Activated B cell treated with CpG ODN at 0.5 μM for 24 hours (primary cell): ENCODE measurements at places on chromosomes 3 and 15.

DNA sequence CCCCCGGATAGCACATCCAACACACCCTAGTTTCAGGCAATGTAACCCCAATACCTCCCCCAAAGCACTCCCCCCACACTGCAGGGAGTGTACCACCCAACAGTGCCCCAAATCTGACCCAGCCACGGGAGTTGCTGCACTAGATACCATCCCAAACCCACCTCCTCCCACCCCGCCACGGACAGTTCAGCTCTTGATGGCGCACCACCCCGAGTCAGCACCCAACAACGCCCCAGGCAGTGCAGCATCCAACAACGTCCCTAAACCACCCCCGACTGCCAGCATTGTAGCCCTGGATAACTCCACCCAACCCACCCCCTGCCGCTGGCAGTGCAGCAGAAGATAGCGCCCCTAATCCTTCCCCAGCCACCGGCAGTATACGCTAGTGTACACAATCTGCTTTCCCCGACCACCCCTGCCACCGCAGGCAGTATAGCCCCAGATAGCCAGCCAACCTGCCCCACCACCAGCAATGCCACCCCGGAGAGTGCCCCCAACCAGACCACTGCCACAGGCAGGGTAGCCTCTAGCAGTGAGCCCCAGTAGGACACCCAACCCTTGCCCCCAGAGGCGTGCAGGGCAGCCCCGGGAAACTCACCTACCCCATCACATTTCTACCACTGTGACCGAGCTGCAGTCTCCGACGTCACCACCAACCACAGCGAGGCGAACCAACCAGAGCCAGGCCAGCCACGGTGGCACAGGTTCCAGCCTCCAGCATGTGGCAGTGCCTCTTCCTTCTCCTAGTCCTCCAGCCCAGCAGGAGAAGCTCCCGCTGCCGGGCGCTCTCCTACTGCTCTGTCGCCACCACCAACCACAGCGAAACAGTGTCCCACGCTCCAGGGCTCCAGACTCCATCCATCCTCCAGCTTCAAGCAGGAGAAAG is 178.1 kb downstream of the POTEB3 start:
- no peak for DNase-seq

GRCh38 chr3:183845090-183845489 is 19.7 kb upstream of the MAP6D1 start:
- no peak for DNase-seq

GRCh38 chr3:15630646-15631350 is 29.3 kb downstream of the BTD start:
- no peak for DNase-seq

DNA sequence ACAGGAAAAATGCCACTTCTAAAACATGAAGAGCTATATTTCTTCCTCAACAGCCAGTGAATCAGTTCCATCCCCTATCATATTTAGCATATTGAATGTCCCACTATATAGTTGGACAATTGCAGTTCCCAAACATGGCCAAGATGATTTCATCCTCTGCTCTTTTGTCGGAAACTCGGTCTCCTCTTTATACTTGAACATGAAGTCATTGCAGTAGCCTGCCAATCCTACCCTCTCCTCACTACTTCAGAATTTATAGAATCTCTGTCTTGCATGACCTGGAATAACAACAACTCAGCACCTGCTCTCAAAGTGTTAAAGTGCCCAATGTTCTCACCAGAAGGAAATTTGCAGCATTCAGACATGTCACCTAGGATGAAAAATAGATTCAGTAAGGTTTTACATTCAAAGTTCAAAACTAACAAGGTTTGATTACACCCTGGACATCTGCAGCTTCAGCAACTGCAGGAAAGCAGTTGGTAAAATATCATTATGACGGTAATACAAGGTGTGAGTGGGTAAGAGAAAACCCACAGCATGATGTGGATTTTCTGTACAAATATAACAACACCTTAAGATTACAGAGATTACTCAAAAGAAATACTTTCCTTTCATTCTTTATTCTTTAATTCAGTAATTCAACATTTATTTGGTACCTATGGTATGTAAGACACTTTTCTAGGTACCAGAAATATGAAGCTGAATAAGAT is 52.5 kb downstream of the TP63 start:
- DNase-seq: no peak

DNA sequence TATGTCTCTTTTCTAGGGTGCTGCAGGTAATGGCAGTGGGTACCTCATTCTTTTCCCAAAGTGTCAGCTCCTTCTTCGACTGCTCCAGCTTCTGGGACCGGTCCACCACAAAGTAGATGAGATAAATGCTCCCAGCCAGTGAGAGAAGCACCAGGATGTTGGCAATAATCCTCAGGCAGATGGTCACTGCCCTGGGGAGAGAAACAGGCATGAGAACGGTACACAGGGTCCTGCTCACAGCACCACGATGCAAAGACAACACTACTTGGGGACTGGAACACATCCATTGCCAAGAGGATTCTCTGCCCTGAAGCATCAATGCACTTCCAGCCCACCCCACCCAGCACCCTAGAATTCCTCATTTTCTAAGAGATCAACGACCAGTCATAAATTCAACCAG is 22.4 kb downstream of the TMC3 start:
- DNase-seq: no peak

DNA sequence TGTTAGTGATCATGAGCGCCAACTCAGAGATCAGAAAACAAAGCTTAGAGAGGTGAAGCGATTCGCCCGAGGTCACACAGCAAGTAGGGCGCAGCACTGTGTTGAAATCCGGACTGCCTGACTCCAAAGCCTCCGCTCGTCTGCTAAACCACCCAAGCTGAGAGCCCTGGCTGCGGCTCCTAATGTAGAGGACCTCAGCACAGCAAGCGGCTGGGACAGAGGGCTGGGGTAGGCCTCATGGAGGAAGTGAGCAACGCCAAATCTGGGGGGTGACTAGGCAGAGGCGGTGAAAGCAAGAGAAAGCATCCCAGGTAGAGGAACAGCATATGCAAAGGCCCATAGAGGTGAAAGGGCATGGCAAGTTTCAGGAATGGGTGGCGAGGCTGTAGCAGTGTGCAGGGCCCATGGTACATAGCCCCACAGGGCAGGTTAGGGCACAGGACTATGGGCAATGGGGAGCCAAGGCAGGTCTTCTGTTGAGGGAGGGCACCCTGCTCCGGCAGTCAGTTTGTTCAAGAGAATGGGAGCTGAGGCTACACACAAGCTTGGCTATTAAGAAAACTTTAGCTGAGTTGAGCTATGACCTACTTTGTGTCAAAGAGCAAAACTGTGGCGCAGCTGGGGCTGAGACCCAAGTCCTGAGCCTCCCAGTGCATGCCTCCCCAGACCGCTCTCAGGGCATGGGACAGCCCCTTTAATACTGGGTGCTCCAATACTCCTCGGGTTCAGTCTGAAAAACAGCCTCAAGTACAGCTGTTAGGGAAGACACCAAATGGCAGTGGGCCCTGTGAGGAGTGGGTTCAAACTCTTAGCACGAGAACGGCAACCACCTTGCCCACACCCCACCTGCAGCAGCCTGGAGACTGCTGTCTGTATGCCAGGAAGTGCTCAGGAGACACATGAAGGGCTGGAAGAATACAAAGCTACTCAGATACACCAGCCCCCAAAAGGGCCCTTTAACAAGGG is 988 bp upstream of the CFAP92 start:
- no peak for DNase-seq

- DNase-seq: no peak
Observed at GRCh38 chr15:33358306-33358705, 47.5 kb downstream of the RYR3 start.

GRCh38 chr3:160808838-160809237 is 52.8 kb downstream of the PPM1L start:
- DNase-seq: no peak

- no peak for DNase-seq
Observed at GRCh38 chr3:150544041-150544440, 2.3 kb downstream of the SERP1 start.

DNA sequence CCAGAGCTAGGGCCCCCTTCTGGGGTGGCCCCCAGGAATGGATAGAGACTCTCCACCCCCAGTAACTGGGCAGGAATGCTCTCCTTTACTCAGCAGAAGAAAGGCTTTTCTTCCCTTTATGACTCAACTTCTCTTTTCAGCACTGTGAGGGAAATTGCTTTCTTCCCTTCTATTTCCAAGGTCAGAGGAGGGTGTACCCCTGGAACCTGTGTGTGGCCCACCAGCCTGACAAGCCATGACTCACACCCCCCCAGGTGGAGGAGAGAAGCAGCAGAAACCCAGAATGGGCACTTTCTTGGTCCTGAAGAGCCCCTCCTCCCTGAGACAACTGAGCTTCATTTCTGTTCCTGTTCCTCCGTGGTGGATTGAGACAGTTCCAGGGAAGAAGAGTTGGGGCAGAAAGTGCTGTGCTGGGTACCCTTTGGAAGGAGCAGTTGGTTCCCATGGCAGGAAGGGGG is 2.7 kb upstream of the ANKRD63 start:
- no peak for DNase-seq

DNA sequence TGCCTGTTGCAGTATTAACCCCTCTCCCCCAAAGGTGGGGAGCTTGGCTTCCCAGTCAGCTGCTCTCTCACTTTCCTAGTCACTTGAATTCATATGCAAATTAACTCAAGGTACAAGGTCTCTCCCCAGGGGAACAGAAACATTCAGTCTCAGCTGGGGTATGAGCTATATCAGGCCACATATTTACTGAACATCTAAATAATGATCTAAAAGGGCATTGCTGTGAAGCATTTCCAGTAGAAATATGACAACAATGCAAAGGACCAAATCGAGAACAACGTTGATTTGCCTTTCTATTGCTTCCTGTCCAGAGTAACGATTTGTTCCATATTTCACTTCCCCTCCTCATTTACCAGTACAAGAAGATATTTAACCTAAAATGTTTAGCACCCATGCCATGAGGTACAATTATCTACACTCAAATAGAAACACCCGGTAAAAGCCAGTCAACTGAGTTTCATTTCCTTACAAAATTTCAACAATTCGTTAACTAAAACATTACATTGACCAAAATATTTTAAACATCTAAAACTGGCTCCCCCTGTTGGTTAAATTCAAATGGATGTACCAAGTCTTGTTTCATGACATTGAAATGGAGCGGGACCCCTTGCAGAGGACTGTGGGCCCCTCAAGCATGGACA is 36.5 kb upstream of the KLHL6 start:
- DNase-seq: no peak

DNA sequence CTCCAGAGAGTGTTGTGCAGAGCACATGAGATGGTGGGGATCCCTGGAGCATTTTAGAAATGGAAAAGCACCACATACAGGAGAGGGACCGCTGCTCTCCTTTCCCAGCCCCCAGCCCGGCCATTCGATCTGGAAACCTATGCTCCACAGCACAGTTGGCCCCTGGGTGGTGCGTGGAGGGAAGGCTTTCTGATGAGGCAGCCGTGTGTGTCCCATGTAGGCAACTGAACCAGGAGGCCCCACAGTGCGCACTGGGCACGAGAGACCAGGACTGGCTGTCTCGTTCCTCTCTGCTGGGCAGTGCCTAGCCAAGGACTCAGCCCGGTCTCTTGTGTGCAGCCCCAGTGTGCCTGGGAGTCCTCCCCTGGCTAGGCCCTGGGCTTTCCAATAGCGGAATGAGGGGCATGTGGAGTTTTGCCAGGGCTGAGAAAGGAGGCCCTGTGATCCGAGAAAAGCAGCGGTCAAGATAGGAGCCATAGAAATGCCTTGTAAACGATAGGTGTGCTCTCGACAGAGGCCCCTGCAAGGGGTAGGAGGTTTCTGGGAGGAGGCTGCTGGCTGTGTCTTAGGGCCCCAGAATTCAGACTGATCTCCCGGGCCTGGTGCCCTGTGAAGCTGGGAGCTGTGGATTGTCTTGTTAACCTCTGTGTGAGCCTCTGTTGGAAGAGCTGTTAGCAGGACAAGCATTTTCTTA is 39.0 kb downstream of the CHDH start:
- DNase-seq: no peak

- no peak for DNase-seq
Observed at GRCh38 chr3:1987980-1988379, 110.7 kb upstream of the CNTN4 start.

DNA sequence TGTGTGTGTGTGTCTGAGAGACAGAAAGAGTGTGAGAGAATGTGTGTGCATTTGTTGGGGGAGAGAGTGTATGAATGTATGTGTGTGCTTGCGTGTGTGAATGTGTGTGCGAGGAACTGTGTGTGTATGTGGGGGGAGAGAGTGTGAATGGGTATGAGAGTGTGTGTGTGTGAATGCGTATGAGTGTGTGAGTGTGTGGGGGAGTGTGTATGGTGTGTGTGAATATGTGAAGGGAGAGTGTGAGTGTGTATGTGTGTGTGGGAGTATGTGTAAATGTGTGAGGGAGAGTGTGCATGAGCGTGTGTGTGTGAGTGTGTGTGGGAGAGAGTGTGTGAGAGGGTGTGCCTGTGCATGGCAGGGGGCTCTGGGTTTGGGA is 79.8 kb upstream of the ABHD17C start:
- DNase-seq: no peak

- DNase-seq: no peak
Observed at GRCh38 chr3:4077950-4078349, 225.2 kb upstream of the SETMAR start.

- DNase-seq: no peak
Observed at GRCh38 chr15:88741046-88741445, 62.2 kb upstream of the ACAN start.

DNA sequence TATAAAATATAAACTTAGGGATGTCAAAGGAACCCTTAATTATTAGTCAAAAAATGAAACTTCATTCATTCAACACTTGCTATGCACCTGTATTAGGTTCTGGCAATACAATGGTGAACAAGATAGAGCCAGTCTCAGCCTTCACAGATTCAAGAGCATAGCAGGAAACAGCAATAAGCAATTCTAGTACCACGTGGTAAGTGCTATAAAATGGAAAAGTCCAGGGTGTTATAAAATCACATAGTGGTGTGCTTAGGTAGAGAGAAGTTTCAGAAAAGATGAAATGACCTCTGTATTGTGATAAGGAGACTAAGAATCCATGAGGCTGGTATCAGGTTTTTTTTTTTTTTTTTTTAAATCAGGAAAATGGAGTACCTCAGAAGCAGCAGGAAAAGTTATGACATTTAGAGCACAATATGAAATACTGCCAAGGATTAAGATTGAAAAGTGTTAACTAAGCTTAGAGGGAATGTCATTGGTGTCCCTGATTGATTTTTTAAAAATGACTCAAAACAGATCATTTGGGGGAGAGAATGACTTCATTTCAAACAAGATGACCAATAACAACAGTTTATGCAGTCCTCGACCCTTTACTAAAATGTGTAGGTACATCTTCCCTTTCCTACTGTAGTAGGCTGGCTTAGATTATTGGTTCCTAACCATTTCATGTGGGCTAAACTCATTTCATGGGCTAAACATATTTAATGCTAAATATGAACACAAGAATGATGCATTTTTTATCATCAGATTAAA is 5.0 kb downstream of the TOMM70 start:
- DNase-seq: no peak

GRCh38 chr3:99909714-99910495 is 92.2 kb downstream of the CMSS1 start:
- no peak for DNase-seq
